Progenitor cell of endocrine pancreas (in vitro differentiated cells): ENCODE measurements at places on chromosomes 6 and 20. TPM values are rescaled to one million over a fixed set of nuclear protein-coding genes. Genes with fewer than 3 reads are reported as not detected.
A peak's percentile ranks its signal among the peaks of the same experiment; 100 is the strongest.

Gene C6orf15
- not detected in 2 replicates for total RNA-seq

DNA sequence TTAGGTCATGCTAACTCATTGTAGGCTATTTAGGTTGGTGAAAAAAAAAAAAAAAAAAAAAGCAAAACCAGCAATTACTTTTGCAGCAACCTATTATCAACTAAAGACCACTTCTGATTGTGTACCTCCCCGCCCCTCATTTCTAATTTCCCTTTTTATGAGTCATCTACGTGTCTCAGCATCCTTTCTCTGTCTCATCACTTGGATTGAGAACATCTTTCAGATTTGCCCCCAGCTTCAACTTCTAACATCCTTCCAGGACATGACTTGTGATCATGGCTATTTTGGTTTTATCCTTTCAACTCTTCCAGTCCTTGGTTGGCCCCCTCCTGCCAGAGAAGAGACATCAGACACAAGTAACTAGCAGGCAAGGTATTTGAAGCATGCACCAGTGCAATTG lies 156.7 kb upstream of the CCN2 start:
- no peaks in the 10 kb centered on the region for H3K27me3 ChIP-seq
- H3K4me1 ChIP-seq: no peaks in the 10 kb centered on the region
- H3K36me3 ChIP-seq: peaks cover 4% of the 10 kb centered on the region
- no peak overlapping the region for H3K27ac ChIP-seq

- no peaks in the 10 kb centered on the region for H3K27me3 ChIP-seq
- H3K4me1 ChIP-seq: peaks cover 4% of the 10 kb centered on the region
- peak overlapping the region; percentile 65 for H3K27ac ChIP-seq
- no peak for DNase-seq
- H3K36me3 ChIP-seq: peaks cover 8% of the 10 kb centered on the region
Observed at GRCh38 chr20:37357481-37358365, 11.8 kb downstream of the SRC start.

DNA sequence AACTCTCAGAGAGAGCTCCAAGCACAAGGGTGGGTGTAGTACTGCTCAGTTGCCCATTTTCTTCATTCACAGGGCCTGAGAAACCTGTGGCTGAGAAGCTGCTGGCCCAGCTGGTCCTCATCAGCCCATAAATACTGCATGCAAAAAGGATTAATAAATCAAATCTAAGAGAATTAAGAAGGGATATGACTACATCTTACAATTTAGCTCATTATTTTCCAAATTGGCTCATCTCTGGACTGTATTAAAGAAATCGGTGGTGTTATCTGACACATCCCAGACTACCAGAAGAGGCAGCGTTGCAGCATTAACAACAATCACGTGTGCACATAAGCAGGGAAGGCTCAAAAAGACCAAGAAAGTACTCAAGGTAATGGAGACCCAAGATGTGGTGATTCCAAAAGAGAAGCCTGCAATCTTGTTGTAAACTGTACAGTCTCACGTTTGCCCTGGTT lies 90.7 kb downstream of the CD24 start:
- no peak for DNase-seq
- no peak overlapping the region for H3K4me3 ChIP-seq
- H3K4me1 ChIP-seq: peaks cover 58% of the 10 kb centered on the region
- H3K27me3 ChIP-seq: no peaks in the 10 kb centered on the region
- H3K36me3 ChIP-seq: no peaks in the 10 kb centered on the region

DNA sequence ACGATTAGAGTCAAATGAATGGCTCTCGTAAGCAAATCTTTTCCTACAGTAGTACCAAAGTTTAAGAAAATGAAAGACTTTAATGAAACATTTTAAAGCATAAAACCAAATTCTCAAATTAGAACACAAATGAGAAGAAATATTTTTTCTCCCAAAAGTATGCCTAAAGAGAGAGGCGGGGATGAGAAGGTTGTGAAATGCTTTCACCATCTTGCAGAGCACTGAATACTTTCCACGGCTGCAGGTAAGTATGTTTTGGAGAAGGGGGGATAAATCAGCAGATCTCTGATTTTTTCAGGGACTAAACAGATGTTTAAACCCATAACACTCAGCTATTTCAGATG lies 277.1 kb downstream of the ADGB start:
- H3K27me3 ChIP-seq: no peaks in the 10 kb centered on the region
- DNase-seq: no peak
- H3K4me3 ChIP-seq: no peak overlapping the region
- H3K4me1 ChIP-seq: peaks cover 49% of the 10 kb centered on the region
- H3K36me3 ChIP-seq: no peaks in the 10 kb centered on the region
- H3K27ac ChIP-seq: peak overlapping the region; percentile 85

Gene DPPA5
- not detected in 2 replicates for total RNA-seq

Gene BCAS1
- 0.81 and 1.00 TPM in 2 replicates for total RNA-seq

Gene CTCFL
- not detected in 2 replicates for total RNA-seq

Gene PSORS1C1
- not detected in 2 replicates for total RNA-seq

DNA sequence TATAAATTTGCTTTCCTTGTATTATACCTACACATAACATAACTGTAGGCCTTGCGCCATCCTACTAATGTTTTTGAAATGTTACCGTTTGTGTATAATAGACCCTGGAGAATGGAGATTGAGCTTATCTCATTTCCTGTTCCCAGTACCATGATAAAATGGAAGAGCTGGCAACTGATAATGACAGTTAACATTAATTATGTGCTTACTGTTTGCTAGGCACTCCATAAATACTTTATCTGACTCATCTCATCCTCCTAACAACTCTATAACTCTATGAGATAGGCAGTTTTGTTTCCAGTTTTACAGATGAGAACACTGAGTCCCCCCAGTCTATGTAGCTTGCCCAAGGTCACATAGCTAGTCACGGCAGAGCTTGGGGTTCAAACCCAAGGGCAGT lies 396.7 kb downstream of the SYNE1 start:
- H3K36me3 ChIP-seq: peaks cover 24% of the 10 kb centered on the region
- no peaks in the 10 kb centered on the region for H3K27me3 ChIP-seq
- no peak overlapping the region for H3K27ac ChIP-seq
- DNase-seq: no peak
- H3K4me1 ChIP-seq: peaks cover 5% of the 10 kb centered on the region

Gene LBP
- total RNA-seq: not detected in 2 replicates

Gene NT5E
- total RNA-seq: 31.9 and 38.2 TPM in 2 replicates

DNA sequence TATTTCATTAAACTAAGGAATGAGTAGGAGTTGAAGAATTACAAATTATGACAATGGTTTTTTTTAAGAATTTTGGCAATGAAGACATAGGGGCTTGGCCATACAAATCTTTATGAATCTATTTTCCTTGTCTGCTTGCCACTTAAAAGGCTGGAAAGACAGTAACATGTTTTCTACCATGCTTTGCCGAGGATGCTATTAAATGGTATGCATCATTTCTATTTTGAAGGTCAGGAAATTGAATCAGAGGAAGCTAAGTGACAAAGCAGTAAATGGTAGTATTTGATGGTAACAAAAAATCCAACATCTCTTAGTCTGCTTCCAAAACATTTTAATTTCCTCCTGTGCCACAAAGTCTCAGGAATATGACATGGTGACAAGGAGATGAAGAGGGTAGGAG lies 287.2 kb downstream of the RFPL4B start:
- no peaks in the 10 kb centered on the region for H3K36me3 ChIP-seq
- no peaks in the 10 kb centered on the region for H3K27me3 ChIP-seq
- DNase-seq: no peak
- peaks cover 1% of the 10 kb centered on the region for H3K4me1 ChIP-seq
- H3K27ac ChIP-seq: no peak overlapping the region

DNA sequence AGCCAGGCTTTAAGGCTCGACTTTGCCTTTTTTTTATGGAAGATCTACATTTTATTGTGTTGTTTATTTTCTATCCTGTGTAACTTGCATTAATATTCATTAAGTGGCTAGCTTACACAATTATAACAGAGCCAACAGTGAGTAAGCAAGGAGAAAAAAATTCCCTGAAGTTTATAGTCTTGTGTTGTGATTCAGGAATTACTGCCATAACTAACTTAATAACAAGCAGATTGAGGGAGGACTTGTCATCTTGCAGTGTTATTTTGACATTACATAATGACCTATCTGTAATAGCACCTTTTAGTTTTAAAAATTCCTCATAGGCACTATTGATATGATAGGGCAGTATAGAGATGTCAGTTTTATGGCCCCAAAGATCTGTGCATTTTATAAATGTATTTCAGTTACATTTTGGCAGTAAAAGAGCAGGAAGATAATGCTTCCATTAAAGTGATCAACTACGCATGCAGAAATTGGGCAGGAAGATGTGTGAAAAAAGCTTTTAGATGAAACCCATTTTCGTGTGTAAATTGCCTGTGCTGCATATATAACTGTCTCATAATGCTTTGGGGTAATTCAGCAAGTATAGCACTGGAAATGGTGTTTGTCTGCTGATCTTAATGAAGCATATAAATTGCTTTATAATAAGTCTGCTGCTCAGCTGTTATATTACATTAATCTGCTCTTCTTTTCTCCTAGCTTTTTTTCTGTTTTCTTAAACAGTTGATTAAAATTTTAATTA lies 123.0 kb downstream of the SMAP1 start:
- no peak overlapping the region for H3K4me3 ChIP-seq
- H3K27ac ChIP-seq: no peak overlapping the region

DNA sequence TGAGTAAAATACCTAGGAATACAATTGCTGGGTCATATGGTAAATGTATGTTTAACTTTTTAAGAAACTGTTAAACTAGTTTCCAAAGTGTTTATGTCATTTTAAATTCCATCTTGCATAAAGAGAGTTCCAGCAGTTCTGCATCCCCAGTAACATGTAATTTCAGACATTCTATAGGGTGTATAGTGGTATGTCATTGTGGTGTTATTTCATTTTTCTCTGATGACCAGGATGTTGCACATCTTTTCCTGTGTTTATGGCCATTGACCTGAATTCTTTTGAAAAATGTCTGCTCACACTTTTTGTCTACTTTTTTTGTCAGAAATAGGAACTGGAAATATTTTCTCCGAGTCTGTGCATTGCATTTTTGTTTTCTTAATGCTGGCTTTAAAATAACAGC lies 128.9 kb downstream of the TMEM200A start:
- no peak overlapping the region for H3K27ac ChIP-seq
- no peak for DNase-seq
- no peaks in the 10 kb centered on the region for H3K27me3 ChIP-seq
- H3K36me3 ChIP-seq: no peaks in the 10 kb centered on the region
- H3K4me1 ChIP-seq: no peaks in the 10 kb centered on the region

DNA sequence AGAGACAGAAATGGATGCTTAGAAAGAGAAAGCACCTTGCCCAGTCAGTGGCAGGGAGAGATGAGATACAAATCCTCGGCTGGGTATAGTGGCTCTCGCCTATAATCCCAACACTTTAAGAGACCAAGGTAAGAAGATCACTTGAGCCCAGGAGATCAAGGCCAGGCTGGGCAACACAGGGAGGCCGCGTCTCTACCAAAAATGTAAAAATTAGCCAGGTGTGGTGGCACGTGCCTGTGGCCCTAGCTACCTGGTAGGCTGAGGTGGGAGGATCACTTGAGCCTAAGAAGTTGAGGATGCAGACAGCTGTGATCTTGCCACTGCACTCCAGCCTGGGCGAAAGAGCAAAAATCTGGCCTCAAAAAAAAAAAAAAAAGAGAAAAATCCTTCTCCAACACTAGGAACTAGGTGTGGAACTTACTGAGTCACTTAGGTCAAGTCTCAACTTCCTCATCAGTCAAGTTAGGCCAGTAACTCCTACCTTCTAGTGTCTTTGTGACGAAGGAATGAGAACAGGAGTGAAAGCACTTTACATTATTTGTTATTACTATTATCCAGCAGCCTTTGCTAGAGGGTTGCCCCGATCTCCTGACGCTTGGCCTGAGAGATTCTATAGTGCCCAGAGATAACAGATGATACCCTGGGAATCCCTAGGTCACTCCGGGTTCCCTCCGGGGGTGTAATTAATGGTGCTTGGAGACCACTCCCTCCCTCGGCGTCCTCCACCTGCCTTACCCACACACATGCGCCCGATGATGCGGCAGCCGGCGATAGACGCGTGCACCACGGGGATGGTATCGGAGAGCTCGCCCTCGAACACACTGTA lies 918 bp downstream of the EIF6 start:
- peak overlapping the region; percentile 81 for H3K4me3 ChIP-seq
- H3K27me3 ChIP-seq: no peaks in the 10 kb centered on the region
- H3K4me1 ChIP-seq: peaks cover 23% of the 10 kb centered on the region
- H3K36me3 ChIP-seq: peaks cover 13% of the 10 kb centered on the region

Gene MCHR2
- total RNA-seq: not detected in 2 replicates

Gene ANKRD66
- total RNA-seq: not detected in 2 replicates

Gene AGER
- 28.5 and 29.9 TPM in 2 replicates for total RNA-seq

- no peaks in the 10 kb centered on the region for H3K27me3 ChIP-seq
- no peaks in the 10 kb centered on the region for H3K36me3 ChIP-seq
- H3K4me1 ChIP-seq: no peaks in the 10 kb centered on the region
- no peak overlapping the region for H3K4me3 ChIP-seq
- DNase-seq: no peak
- no peak overlapping the region for H3K27ac ChIP-seq
Observed at GRCh38 chr6:48628316-48628715, 517.3 kb upstream of the PTCHD4 start.

- no peaks in the 10 kb centered on the region for H3K4me1 ChIP-seq
- peaks cover 51% of the 10 kb centered on the region for H3K27me3 ChIP-seq
- no peak for DNase-seq
- no peaks in the 10 kb centered on the region for H3K36me3 ChIP-seq
- H3K27ac ChIP-seq: no peak overlapping the region
- H3K4me3 ChIP-seq: no peak overlapping the region
Observed at GRCh38 chr20:59207742-59208357, 44.2 kb downstream of the ZNF831 start.

Gene LST1
- total RNA-seq: not detected in 2 replicates

Gene GSTA3
- not detected in 2 replicates for total RNA-seq

Gene RAB44
- not detected in 2 replicates for total RNA-seq

Gene SLC16A10
- total RNA-seq: 7.0 and 8.1 TPM in 2 replicates

Gene ENTPD6
- total RNA-seq: 85.1 and 89.2 TPM in 2 replicates
